AG04450 (cell line): ENCODE measurements at places on chromosomes 3 and 15.
A peak's percentile ranks its signal among the peaks of the same experiment; 100 is the strongest.

DNA sequence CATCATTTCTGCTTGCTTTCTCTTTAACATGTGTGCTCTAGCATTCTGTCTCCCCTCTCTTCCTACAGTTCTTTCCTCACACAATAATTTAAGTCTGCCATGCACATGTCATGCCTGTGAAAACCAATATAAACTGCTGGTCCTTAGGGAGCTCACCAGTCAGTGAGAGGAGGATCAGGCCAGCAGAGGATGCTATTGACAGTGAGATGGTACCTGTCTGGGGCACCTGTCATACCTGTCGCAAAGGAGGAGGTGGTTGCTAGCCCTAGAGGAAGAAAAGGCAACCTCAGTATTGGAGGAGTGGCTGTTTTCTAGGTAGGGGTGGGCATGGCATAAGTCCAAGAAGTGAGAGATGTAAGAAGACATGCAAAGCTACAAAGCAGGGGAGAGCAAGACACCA lies 194.6 kb downstream of the GABRG3 start:
- DNase-seq, result no peak

- DNase-seq, result no peak
Measured at GRCh38 chr3:37993460-37993819, 2.9 kb downstream of the VILL start.

- no peak for DNase-seq
Measured at GRCh38 chr3:42043099-42043813, 47.9 kb upstream of the TRAK1 start.

DNA sequence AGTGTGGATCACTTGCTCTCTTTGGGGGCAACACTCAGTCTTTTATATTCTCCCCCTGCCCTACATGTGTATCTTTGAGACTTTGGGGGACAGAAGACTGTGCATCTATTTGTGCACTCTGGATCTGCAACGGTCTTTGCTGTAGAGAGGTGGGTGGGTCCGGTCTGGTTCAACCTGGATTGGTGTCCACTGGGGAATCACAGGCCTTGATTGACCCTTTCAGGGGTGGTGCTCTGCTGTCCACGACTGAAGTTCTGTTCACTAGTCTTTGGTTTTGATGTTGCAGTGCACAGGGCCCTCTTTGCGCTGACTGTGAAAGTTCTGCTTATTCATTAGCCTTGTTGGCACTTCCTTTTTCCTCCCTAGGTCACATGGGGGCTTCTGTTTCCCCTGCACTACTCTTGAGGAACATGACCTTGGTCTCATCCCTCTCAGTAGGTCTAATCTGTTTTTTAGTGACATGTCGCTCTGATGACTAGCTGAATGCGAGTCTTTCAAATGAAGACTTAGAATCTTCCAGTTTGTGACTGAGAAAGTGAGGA lies 284.2 kb downstream of the SV2B start:
- no peak for DNase-seq

GRCh38 chr15:50148362-50148963 lies 29.4 kb upstream of the ATP8B4 start:
- DNase-seq, result peak; percentile 37

DNA sequence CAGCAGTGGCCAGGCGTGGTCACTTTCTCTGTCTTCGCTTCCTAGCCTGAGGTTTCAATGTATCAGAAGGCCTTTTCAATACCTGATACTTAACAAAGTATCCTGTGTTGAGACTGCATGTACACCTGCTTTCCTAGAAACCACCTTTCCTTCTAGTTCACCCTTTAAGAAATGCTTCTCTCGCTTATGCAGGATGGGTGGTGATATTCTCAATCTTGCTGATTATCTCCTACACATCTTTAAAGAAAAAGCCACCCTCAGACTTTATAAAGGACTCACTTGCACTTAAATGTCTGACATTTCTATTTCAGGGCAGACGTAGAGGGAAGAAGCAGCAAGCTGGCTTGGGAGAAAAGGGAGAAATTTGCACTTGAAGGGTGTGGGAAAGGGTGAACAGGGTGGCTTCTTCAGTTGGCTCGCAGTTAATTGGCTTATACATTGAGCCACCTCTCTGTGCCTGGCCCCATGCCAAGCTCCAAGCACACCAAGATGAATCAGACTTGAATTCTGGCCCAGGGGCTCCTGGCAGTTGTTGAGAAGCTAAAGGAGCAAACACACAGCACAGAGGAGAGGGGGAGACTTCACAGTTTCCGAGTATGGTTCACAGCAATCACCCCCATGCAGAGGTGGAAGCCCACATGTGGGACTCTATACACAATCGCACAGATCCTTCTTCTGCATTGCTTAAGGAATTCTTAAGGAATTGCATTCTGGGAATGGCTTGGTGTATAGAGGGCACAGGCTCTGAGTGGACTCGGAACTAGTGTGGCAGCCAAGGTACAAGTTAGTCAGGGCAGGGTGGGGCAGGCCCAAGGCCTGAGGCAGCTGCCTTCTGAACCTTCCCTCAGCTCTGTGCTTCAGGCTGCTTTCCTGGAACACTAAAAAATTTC lies 1.3 kb downstream of the ARL6IP5 start:
- DNase-seq, result peak; percentile 78

DNA sequence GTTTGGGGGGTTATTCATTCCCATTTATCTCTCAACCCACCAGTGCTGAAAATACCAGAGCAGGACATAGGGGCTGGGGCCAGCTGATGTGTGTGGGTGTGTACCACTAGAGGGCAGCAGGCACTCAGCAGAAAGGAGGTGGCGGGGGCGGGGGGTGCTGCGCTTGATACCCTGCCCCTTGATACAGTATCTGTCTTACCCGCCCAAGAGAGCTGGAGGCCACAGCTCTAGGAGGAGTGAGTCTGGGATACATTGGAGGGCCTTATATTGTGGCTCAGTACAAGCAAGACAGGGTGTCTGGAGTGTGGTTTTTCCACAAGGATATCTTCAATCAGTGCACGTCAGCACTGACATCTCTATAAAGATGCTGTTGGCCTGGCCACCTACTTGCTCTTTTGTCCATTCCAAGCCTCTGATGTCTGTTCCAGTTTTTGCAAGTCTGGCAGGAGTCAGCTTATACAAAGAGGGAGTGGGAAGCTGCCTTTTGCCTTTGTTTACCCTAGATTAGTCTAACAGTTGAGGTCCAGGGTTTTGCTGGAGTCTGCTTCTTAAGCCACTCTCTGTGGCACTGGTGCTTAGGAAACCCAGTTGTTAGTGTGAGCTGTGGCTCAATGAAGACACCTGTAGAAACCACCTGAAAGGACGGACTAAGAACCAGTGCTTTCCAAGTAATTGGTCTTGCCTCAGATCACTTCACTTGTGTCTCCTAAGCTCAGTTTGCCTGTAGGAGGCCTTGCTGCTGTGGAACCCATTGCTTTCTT lies 1.5 kb upstream of the RBM15B start:
- no peak for DNase-seq

- DNase-seq, result no peak
Measured at GRCh38 chr15:77992356-77993222, 84.9 kb downstream of the TBC1D2B start.

- no peak for DNase-seq
Measured at GRCh38 chr15:46166750-46167149, 531.9 kb downstream of the SQOR start.

DNA sequence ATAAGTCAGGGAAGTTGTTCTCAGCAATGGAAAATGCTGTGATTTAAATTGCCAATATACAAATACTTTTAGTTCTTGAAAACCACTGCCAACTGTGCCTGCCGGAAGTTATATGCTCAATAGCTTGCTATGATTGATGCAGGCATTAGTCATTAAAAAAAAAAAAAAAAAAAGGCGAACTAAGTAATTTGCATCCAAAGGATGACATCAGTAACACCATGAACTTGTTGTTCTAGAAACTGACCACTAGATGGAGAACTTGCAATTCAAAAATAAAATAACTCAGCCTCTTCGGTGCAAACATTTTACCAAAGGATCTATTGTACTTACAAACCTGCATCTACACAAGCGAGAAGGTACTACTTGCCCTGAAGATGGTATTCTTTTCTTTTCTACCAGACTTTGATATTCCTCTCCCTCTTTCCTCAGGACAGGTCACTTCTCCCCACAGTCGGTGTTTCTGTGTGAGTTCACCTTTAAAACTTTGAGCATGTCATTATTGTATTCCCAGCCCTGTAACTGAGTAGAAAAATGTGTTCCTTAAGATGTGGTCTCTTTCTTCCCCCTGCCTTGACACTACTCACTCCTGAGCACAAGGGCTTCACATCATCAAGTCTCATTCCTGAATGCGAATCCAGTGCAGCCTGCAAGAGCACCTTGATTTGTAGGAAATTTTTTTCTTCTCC lies 115.0 kb upstream of the VEPH1 start:
- peak; percentile 18 for DNase-seq

DNA sequence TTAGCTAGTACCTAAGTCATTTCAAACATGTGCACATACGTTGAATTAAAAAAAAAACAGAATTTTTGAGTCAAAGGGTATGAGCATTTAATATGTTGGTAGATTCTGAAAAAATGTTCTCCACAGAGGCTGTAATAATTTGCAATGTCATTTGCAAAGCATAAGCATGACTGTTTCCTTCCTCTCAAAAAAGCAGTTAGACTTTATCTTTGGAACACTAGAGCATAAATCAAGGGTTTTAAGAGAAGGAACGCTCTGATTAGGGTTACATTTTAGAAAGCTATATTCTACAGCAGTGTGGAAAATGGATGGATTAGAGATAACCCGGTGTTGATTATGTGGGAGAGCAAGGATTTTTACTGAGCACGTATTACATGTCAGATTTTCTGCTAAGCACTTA lies 193.7 kb downstream of the WDR72 start:
- DNase-seq, result no peak

- no peak for DNase-seq
Measured at GRCh38 chr3:88142094-88142624, 7.6 kb upstream of the C3orf38 start.

DNA sequence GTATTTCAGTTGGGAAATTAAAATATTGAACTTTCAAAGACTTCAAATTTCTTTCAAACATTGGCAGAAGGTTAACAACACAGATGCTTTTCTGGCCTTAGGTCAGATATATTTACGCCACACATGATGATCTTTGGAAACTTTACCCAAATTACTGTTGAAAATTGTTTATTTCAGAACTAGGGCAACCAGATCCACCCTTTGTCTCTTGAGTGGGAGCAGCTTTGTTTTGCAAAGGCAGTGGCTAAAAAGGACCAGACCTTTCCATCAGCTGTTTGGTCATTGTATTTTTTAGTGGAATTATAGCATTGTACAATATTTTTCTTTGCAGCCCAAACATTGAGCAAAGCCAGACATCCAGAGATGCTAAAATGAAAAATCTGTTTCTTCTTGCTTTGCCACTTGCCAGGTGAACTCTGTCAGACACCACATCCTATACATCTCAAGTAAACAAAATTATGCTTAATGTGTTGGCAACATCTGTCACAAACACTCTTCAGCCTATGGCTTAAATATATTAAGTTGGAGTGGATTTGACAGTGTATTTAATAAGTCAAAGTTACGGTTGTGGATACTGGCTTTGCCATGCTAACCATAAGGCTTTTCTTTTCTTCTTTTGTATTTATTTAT lies 651.9 kb downstream of the RBMS3 start:
- no peak for DNase-seq

DNA sequence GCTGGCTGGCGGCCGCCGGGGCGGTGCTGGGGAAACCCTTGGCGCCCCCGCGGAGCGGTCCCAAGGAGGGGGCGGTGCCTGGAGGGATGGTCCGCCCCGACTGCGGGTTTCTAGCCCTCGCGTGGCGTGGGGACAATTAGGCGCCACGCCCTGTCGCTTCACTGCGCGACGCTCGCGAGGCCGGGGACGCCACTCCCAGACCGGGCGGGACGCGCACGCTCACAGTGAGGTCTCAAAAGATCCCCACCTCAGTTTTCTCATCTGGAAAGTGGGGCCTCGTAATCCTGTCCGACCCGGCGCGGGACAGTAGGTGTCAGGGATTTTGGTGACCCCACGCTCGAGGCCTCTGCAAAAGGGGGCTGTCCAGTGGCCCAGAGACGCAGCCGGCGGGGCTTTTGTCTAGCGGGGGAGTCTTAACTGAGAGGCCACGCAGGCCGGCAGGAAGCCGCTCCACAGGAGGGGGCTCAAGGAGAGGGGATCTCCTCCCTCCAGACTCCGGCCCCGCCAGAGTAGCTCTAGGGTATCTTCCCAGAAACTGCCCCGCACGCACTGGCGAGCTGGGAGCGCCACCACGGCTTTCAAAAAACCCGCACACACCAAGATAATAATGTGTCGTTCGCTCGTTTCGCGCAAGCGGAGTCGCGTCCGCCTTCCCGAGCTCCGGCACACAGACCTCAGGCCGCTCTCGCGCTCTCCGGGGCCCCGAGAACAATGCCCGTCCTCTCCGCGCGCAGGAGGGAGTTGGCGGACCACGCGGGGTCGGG lies 710 bp upstream of the CLK3 start:
- no peak for DNase-seq

DNA sequence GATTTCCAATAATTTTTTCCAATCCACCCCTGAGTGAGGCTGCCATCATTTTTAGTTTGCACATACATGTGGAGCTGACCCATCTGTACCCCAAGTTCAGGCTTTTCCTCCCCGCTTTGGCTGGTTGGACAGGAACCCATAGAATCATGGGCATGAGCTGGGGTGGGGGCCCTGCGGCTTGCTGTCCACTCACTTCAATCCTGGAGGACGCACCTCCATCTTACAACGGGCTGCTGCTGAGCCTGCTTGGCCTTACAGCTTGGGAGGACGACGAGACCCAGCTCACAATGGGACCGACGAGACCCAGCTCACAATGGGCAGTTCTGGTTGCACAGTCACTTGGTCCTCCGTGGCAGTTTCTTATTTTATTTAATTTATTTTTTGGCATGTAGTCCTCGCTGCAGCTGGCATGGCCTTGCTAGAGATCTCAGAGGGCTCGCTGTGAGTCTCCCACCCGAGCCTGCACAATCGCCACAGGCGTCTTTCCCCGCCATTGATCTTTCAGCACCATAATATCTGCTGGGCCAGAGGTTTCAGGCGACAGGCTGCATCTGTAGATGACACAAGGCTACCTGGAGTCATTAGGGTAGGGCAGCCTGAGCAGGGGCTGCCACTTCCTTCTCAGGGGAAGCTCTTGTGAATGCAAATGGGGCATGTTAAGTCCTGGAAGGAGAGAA lies 19.6 kb upstream of the EPHB3 start:
- DNase-seq, result no peak

DNA sequence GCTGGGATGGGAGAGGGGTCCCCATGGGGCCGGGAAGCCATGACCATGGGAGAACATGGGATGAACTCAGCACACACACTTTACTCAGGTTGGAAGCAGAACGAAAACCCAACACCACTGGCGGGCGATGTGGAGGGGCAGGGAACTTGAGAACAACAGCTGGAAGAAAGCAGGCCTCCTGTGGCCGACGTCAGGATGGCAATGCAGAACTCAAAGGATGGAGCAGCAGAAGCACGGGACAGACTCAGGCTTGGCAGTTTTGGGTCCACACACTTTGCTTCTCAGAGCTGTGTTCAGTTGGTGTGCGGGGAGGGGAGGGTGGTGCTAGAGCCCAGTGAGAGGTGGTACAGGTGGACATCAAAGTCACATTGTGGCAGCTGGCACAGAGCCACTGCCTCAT lies 80.7 kb downstream of the SEC22A start:
- no peak for DNase-seq

- peak; percentile 6 for DNase-seq
Measured at GRCh38 chr3:17258823-17259436, 374.2 kb downstream of the PLCL2 start.
